WTC11 (cell line): ENCODE measurements at places on chromosomes 4 and X.
A peak's percentile ranks its signal among the peaks of the same experiment; 100 is the strongest.

DNA sequence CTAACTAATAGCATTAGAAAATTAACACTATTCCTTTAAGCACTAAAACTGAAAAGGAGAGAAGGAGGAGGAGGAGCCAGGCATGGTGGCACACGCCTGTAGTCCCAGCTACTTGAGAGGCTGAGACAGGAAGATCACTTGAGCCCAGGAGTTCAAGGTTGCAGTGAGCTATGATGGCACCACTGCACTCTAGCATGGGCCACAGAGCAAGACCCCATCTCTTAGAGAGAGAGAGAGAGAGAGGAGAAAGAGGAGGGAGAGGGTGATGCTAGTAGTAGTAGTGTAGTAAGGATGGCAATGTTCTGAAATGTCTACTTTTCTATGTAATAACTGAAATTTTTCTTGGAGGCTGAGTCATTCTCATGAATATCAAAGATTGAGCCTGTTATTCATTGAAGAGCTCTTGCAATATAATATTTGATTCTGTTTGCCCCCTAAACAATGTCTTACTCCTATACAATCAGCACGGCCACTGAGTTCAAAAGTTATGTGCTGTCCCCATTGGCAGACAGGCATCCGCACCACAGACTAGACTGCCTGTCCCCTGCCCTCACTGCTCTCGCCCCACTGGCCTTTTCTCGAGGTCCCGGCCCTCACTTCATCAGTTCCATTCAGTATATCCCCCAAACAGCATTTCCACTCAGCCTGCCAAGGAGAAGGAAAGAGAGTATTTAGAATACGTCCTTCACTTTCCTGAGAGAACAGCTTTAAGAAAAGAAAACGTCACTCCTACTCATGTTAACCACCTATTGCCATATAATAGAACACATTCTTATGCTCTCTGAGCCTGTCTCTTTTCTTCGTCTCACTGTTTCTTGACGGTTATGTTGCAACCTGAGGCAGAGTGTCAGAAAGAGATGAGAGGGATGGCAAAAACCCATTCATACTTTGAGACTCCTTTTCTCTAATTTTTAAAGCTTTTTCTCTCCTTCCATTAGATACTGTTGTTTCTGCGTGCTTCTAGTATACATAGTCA is 238.1 kb downstream of the PALLD start:
- no peak for DNase-seq

- no peak for DNase-seq
Observed at GRCh38 chr4:57073559-57073958, 36.6 kb downstream of the IGFBP7 start.

- DNase-seq: no peak
Observed at GRCh38 chrX:82721891-82722290, 786.2 kb upstream of the POU3F4 start.

DNA sequence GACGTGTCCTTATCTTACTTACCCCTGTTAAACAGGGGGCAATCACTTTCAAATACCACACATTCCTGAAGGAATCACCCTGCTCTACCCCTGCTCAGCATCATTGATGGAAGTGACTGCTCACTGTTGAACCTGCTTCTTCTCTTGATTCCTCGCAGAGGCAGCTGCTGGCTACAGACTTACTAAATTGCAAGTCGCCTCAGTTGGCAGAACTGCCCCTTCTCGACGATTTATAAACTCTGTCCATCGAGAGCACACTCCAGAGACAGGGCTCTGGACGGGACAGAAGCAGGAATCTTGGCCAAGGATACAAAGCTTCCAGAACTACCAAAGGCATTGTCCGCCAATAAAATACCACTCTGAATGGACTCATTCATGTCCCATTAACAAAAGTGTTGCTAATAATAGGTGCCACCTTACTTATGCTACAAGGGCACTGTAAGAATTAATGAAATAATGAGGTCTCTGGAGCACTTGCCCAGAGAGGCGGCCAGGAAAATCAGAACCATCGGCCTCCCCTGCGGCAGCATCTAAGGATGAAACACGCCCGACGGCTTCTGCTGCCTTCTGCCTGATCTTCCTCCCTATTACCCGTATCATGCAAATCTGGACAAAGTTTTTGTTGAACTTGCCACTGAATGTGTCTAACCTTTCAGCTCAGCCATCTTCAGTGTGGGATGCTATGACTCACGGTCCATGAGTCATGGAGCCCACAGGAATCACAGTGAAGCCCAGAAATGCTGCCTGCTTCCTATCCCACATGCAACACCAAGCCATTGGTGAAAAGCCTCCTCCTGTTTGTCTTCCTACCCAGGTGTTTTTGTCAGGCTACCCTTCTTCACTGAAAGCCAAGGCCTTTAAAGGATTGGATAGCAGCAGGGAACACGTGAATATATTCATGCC is 164.9 kb downstream of the MAML3 start:
- no peak for DNase-seq

- peak; percentile 42 for DNase-seq
Observed at GRCh38 chrX:133838761-133839676, 146.4 kb downstream of the GPC3 start.

DNA sequence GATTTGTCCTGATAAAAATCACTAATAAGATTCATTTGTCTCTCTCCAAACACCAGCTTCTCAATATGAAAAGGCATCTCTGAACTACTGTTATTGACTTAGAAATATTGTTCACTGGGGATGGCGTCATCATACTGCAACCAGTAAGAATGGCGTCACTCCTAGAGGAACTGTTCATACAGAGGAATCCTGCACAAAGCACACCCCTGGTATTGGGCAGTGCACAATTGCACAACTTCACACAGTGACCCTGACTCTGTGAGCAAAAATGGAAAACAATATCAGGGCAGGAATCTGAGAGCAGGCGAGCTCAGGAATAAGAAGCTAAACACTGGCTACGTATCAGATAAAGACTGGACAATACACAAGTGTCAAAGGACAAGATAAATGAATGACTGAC is 66.7 kb upstream of the PNPLA4 start:
- DNase-seq: no peak

GRCh38 chrX:34810364-34810763 is 132.2 kb upstream of the FAM47B start:
- DNase-seq: no peak

- DNase-seq: no peak
Observed at GRCh38 chr4:137474711-137475301, 57.5 kb downstream of the PCDH18 start.

- no peak for DNase-seq
Observed at GRCh38 chr4:81769244-81769643, 297.5 kb upstream of the RASGEF1B start.

GRCh38 chrX:31333165-31333831 is 261.5 kb upstream of the FTHL17 start:
- no peak for DNase-seq

GRCh38 chrX:71098951-71099506 is 3.4 kb downstream of the FOXO4 start:
- peak; percentile 26 for DNase-seq

- DNase-seq: no peak
Observed at GRCh38 chr4:147860960-147861359, 129.1 kb downstream of the ARHGAP10 start.

- no peak for DNase-seq
Observed at GRCh38 chr4:54746218-54746617, 88.5 kb downstream of the KIT start.

DNA sequence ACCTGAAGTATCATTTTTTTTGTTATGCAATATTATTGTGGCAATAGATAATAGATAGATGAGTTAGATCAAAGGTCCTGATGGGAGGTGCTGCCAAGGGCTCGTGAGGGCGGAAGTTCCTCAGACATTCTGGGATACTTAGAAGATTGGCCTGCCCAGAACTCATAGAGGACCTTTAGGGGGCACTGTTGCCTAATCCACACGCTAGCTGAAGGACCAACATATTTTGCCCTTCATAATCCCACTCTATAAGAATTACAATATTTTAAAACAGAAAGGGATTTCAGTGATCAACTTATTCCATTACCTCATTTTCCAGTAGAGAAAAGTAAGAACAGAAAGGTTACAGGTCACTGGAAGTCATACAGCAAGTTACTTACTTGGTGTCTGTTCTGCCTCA is 22.9 kb upstream of the COX7B2 start:
- peak; percentile 49 for DNase-seq

- DNase-seq: no peak
Observed at GRCh38 chr4:31104577-31104976, 384.4 kb downstream of the PCDH7 start.

- DNase-seq: no peak
Observed at GRCh38 chr4:115453416-115453815, 340.0 kb upstream of the NDST4 start.

- peak; percentile 23 for DNase-seq
Observed at GRCh38 chrX:40170830-40171512, 73.2 kb upstream of the BCOR start.

GRCh38 chrX:118523920-118524319 is 28.3 kb downstream of the DOCK11 start:
- no peak for DNase-seq

DNA sequence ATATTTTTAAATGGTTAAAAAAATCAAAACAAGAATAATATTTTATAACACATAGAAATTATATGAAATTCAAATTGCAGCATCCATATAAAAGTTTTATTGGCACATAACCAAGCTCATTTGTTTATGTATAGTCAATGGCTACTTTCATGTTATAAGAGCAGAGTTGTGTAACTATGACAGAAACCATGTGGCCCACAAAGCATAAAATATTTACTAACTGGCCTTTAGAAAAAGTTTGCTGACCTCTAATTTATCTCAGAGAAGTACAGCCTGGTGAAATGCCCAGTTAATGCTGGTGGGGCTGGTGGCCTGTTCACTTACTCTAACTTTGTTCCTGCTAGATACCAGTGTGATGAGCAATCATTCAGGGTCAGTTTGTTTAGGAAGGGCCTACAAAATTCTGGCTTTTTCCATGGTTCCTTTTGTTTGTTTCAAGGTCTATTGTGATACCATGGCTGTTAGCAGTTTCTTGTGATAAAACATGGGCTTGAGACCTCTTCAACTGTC is 104.6 kb downstream of the PPP1R2C start:
- no peak for DNase-seq

- no peak for DNase-seq
Observed at GRCh38 chr4:144501231-144501780, 144.7 kb upstream of the HHIP start.

GRCh38 chrX:147962476-147962875 is 18.7 kb upstream of the FMR1NB start:
- DNase-seq: no peak

DNA sequence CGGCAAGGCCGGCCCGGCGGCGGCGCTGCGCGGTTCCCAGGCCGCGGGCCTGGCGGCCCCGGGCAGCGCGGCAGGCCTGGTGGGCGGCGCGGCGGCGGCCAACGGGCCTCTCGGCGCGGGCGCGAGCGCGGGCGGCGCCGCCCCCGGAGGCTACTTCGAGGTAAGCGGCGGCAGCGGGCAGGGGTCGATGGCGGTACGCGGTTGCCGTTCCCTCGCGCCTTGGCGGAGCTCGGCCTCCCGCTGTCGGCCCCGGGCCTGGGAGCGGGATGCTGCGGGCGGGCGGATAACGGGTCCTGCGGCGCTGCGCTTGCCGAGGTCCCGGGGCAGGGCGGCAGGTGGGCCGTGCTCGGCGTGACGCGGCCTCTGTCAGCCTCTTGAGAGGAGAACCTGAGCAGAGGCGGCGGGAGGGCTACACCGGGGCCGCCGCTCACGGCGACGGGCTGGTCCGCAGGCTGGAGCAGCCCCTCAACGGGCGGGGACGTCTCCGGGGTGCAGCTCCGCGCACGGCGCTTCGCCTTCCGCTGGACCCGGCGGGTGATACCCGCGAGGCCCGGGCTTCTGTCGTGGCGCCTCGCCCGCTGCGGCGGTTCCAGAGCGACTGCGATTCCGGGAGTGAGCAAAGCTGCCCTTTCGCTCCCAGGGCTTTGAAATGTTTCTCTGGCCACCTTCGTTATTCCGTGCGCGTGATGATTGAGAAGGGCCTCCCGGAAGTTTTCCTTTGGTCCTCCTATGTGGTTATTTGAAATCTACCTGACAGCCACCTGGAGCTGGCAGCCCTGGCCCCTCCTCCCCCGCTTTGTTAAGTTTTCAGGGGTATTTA is 774 bp downstream of the FAM193A start:
- peak; percentile 56 for DNase-seq

DNA sequence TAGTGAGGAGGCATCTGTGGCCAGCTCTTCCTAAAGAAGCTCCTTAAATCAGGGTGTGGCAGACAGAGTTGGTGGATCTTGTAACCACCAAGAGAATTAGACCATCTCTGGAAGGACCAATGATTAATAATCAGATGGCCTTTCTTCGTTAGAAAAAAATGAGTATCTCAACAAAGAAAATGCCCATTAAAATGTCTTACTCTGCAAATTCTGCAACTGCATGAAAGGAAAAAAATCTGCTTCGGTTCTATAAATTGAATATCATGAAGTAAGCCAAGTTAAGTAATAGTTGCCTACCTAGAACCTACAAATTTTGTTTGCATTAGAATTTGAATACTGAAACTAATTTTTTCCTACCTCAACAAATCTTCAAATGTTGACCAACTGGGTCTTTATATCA is 4.2 kb upstream of the DCLK2 start:
- no peak for DNase-seq

DNA sequence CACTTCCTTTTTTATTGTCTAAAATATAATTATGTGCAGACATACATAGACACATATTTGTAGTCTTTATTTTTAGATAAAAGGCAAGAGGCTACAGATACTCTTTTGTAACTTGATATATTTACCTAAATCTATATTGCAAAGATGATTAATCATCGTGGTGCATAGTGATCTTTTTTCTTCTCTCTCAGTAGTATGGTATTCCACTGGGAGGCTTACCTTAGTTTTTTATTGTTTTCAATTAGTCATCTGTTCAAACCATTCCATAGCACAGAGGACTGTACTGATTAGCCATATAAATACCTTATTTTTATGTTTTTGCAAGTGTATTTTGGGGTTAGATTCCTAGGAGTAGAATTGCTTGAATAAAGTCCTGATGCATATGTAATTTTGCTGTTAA is 619.7 kb downstream of the GRXCR1 start:
- DNase-seq: no peak

GRCh38 chr4:26145212-26145611 is 175.6 kb upstream of the RBPJ start:
- no peak for DNase-seq
